Stimulated activated CD4-positive, alpha-beta T cell treated with anti-CD3 and anti-CD28 coated beads, Interleukin-1b, Interleukin-23, amount 100 ng/mL, for 1 hour (primary cell): ENCODE measurements at places on chromosomes 2 and 18.

- no peak for DNase-seq
These were observed 162.5 kb upstream of the EPAS1 start for GRCh38 chr2:46134531-46135227.

DNA sequence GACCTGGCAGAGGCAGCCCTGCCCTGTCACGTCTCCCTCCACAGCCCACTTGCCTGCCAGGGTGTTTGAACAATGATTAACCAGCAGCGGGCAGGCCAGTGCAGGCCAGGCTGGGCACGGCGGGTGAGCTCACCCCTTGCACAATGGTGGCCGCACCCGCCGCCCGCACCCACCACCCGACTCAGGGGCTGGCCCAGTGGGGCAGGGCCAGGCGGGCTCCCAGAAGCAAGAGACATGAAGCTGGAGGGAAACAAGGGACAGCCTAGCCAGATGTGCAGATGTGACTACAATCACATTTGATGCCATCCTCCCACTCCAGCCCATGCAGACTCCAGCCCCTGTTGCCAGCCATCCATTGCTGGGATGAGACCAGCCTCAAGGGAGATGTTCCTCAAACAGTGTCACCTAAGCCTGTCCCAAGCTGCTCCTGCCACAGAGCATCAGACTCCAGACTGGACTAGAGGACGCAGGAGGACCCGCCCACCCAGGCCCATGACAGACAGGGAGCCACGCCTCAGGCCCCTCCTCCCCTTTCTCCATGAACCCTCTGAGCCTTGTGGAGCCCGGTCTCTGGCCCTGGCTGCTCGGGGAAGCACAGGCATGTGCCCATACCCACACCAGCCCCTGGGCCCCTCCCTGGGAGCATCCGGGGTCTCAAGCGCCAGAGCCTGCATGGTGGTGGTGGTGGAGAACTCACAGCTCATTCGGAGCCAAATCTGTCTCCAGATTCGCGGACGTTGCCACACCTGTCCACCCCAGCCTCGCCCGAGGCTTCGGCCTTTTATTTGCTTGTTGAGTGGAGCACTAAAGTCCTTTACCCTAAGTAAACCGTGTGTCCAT lies 45.0 kb downstream of the SDC1 start:
- DNase-seq, result no peak

DNA sequence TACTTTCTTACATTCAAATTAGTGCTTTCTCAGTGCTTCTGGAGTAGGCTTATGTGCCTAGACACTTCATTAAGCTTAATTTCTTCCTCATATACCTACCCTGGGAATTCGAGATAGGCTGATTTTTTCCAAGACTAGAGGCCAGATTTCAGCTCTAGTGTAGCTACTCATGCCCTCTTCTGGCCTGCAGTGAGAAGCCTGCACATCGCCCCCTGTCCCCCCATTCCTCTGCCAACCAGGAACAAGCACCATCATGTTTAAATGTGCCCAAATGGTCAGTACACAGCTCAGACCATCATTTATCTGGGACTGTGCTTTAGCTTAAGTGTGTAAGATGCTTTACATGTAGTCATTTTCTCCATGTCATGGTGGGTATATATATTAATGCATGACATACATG lies 1218.8 kb upstream of the LRRTM1 start:
- no peak for DNase-seq

DNA sequence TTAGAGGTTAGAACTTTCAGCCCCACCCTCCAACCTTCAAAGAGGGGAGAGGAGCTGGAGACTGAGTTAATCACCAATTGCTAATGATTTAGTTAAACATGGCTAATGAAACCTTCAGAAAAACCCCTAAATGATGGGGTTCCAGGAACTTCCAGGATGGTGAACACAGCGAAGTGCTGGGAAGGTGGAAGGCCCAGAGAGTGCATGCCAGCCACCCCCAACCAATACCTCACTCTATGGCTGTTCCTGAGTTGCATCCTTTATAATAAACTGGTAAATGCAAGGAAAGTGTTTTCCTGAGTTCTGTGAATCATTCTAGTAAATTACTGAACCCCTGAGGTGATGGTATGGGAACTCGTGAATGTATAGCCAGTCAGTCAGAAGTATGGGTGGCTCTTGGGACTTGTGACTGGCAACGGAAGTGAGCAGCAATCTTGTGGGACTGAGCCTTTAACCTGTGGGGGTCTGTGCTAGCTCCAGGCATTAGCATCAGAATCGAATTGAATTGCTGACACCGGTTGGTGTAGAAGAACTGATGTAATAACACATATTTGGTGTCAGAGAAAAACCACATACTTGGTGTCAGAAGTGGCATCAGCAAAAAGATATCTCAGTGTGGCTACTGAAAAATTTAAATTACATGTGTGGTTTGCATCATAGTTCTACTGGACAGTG lies 37.4 kb downstream of the NPHP1 start:
- no peak for DNase-seq

DNA sequence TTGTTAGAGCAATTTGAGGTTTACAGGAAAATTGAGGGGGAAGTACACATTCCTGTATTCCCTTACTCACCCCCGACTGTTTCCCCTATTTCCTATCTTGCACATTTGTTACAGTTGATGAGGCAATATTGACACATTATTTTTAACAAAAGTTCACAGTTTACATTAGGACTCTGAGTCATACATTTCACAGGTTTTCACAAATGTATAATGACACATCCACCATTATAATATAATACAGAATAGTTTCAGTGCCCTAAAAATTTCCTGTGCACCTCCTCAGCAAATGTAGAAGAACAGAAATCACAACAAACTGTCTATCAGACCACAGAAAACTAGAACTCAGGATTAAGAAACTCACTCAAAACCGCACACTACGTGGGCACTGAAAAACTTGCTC lies 160.6 kb upstream of the RMP24 start:
- no peak for DNase-seq

DNA sequence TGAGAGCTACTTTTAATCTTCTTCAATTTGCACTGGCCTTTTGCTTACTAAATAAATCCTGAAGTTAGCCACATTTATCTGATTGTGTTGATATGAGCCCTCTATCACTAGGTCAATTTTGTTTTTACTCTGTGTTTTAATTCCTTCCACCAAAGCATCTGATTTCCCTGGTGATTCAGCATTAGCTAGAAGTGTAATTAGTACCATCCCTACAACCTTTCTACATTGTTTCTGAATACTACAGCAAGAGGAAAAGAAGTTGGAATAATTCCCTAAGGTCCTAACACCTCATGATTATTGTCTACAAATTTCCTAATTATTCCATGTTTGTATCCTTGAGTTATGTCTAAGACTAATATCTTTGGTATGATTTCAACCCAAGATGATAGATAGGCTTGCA lies 1093.6 kb downstream of the SUCLG1 start:
- DNase-seq, result no peak

DNA sequence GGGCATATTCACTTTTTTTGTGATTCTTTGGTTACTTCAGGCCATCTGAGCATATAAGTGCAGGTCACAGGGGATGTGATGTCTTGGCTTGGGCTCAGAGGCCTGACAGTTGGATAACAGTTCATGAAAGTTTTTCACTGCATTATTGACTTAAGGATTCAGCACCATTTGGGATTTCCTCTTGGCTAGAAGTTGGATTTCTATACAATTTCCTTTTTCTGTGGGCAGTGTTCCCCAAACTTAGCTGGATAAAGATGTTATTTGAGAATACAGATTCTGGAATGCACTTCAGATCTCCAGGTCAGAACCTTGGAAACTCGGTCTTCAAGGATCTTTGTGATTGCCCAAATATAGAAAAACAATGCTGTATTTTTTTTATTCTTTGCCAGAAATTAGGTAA lies 78.0 kb downstream of the GALNT3 start:
- DNase-seq, result no peak

- no peak for DNase-seq
These were observed 304.0 kb downstream of the STK39 start for GRCh38 chr2:167943368-167943767.

GRCh38 chr2:44170311-44170717 lies 1.6 kb downstream of the PPM1B start:
- no peak for DNase-seq
